ENCODE measurements at places on chromosomes 4 and X. TPM values are rescaled to one million over a fixed set of nuclear protein-coding genes. Genes with fewer than 3 reads are reported as not detected.

MAMLD1 gene
- total RNA-seq: 0.23 TPM

OTC gene
- total RNA-seq: not detected

ZGRF1 gene
- 9.0 TPM for total RNA-seq

DNA sequence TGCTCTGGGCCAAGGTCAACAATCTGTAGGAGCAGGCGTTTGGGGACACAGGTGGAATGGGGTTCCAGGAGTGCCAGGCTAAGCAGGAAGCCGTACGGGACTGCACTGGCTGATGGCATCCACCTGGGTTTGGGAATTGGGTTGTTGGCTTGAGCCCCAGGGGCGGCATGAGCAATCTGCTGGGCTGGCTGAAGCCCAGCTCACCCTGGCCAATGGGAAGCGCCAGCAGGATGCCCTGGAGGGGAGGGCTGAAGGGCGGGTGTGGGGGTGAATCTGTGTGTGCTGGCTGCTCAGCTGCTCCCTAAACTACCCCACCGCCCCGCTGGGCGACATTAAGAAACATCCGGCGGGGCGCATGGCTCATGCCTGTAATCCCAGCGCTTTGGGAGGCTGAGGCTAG lies 8.9 kb upstream of the RGS12 start:
- H3K4me1 ChIP-seq: peaks cover 41% of the 10 kb centered on the region
- no peak overlapping the region for H3K4me3 ChIP-seq
- no peak overlapping the region for H3K27ac ChIP-seq
- DNase-seq: no peak

GRCh38 chrX:54482839-54483593 lies 13.0 kb downstream of the FGD1 start:
- H3K27ac ChIP-seq: peak overlapping the region; percentile 83
- H3K36me3 ChIP-seq: no peaks in the 10 kb centered on the region
- no peaks in the 10 kb centered on the region for H3K27me3 ChIP-seq
- H3K4me1 ChIP-seq: peaks cover 12% of the 10 kb centered on the region
- H3K4me3 ChIP-seq: peak overlapping the region; percentile 12
- DNase-seq: no peak

- H3K4me3 ChIP-seq: no peak overlapping the region
- no peak overlapping the region for H3K27ac ChIP-seq
- no peak for DNase-seq
- no peaks in the 10 kb centered on the region for H3K36me3 ChIP-seq
- H3K27me3 ChIP-seq: no peaks in the 10 kb centered on the region
- peaks cover 7% of the 10 kb centered on the region for H3K4me1 ChIP-seq
These were observed 1535.3 kb upstream of the PCDH10 start for GRCh38 chr4:131613824-131614216.

Data from esophagus squamous epithelium (tissue), 5 donors.